ENCODE measurements at places on chromosomes 13 and 19.

DNA sequence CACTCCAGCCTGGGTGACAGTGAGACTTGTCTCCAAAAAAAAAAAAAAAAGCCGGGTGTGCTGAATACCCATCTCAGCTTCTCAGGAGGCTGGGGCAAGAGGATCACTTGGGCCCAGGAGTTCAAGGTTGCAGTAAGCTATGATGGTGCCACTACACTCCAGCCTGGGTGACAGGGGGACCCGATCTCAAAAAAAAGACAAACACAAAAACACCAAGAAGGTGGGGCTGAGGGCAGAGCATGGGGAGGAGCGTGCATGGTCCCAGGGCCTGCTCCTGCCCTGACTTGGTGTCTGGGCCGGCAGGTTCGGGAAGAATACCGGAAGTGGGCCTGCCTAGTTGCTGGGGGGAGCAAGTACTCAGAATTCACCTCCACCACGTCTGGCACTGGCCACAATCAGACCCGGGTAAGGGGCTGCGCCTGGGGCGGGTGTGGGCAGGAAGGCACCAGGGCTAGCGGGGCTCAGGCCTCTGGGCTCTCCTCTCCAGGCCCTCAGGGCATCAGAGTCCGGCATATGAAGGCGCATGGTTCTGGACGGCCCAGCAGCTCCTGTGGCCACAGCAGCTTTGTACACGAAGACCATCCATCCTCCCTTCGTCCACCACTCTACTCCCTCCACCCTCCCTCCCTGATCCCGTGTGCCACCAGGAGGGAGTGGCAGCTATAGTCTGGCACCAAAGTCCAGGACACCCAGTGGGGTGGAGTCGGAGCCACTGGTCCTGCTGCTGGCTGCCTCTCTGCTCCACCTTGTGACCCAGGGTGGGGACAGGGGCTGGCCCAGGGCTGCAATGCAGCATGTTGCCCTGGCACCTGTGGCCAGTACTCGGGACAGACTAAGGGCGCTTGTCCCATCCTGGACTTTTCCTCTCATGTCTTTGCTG, 11.3 kb downstream of the DDX39A start:
- DNase-seq = peak; percentile 31

- DNase-seq = no peak
Observed at GRCh38 chr13:20435616-20436368, 89.9 kb downstream of the CRYL1 start.

GRCh38 chr19:19461671-19462622, 53.4 kb downstream of the TSSK6 start:
- DNase-seq = no peak

GRCh38 chr13:36883824-36884223, 36.2 kb downstream of the SMAD9 start:
- DNase-seq = no peak

DNA sequence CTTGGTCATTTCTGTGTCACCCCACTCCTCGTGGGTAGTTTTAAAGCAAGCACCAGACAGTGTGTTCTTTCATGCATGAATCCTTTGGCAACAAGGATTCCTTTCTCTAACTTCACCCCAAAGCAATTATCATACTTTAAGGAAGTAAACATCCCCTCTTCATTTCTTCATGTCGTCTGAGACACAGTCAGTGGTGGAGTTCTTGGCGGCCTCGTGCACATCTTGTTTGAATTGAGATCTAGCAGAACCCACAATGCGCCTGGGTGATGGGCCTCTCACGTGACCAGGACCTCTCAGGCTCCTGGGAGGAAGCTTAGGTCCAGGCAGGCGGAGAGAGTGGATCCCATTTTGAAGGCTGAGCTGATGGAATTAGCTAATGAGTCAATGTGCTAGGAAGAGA, 2.6 kb downstream of the ACSBG2 start:
- DNase-seq = no peak

DNA sequence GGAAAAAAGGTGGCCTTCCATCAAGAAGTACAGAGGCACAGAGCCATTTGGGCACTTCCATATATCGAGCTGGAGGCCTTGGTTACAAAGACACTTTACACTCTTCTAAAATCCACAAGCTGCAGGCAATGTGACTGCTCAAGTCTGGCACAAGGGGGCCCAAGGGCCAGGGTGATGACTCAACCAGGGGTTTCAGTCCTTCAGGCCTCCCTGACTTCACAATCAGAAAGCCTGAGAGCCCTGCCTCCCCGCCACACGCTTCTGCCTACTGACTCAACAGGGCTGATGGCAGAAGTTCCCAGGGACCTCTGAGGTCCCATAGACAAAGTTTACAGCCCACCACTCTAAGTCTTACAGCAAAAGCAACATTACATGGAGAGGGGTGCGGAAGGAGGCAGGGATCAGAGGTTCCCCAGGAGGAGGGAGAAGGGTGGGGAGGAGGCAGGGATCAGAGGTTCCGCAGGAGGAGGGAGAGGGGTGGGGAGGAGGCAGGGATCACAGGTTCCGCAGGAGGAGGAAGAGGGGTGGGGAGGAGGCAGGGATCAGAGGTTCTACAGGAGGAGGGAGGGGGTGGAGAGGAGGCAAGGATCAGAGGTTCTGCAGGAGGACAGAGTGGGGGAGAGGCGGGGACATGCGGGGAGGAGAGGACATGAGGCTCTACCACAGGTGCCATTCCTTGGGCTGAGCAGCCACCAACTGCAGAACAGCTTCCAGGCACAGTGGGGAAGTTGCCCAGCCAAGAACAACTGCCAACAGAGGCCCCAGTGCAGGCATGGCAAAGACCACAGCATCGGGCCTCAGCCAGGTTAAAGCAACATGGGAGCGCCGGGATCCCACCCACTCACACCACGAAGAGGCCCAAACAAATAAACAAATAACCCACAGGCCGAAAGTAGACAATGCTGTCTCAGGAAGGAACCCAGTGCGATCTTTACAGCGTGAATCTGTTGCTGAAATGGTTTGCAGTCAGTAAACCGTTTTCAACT, 52.0 kb downstream of the SLC7A1 start:
- peak; percentile 77 for DNase-seq
